Astrocyte of the hippocampus (primary cell): ENCODE measurements at places on chromosomes 1 and 21.

- peak; percentile 49 for DNase-seq
Measured at GRCh38 chr1:79497193-79497773, 490.8 kb upstream of the ADGRL4 start.

DNA sequence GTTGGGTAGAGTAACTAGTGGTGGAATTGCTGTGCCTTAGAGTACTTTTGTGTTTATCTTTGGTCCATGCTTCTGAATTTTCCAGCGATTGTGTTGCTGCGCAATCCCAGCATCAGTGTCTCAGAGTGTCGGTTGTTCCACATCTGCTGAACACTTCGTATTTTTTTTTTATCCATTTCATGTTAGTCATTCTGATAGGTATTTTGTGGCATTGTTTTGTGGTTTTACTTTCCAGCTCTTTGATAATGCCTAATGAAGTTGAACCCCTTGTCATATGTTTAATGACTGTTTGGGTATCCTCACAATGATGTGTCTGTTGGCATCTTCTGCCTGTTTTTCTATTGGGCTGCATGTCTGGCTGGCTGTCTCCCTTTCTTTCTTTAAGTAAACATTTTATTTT is 13.6 kb downstream of the TUFT1 start:
- peak; percentile 57 for DNase-seq

DNA sequence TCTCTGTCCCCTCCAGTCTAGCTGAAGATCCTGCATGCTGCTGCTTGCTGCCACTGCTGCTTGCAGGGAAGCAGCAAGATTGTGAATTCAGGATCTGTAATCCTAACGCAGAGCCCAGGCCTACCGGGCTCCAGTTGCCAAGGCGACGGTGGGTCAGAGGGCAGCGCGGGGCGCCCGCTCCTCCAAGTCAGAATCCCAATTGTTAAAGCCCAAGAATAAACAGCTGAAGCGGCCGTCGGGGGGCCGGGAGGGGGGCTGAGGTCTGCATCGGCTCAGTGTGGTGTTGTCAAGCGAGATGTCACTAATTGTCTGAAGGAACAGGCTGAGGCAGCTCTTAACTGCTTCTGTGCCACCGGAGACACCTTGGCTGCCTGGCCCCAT is 36.8 kb downstream of the AHDC1 start:
- no peak for DNase-seq

GRCh38 chr1:10602936-10603335 is 128.2 kb downstream of the PEX14 start:
- DNase-seq: no peak

DNA sequence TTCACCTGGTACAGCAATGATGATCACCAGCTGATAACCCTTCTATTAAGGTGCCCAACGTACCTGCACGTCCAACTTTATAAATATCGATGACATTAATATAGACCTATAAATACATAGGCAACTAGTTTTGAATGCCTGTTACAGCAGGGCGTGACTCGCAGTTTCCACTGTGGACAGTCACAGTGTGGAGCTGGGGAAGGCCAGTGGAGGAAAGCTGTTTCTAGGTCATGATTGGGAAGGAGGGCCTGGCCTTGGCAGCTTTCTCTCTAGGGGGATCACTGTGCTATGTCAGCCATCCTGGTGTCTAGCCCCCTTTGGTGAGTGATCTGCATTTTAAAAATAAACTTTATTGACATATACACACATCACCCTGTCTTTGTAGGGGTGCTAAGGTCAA is 4.4 kb upstream of the PRDM15 start:
- no peak for DNase-seq

GRCh38 chr1:95057351-95057750 is 15.4 kb downstream of the ALG14 start:
- DNase-seq: no peak
